ENCODE measurements at places on chromosomes 1 and 21.
A peak's percentile ranks its signal among the peaks of the same experiment; 100 is the strongest.

- DNase-seq, result no peak
Observed at GRCh38 chr1:25232866-25233784, 823 bp upstream of the SYF2 start.

- DNase-seq, result peak; percentile 92
Observed at GRCh38 chr1:109214695-109215623, 1.2 kb downstream of the SARS1 start.

DNA sequence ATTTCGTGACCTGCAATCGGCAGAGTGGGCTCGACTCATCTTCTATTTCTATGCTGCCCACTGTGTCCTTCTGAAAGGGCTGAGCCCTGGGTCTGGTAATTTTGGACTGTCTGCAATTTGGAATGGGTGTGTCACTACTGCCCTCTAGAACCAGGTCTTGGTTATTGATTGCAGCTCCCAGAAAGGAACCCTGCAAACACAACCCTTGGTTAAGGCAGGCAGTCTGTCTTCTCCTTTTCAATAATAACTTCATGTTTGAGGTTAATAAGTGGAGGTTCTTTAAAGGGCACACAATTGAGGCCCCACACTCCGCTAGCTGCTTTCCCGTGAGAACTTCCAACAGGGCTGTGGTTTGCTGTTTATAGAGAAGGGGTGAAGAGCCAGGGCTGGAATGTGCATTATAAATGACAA is 79.9 kb upstream of the LYST start:
- no peak for DNase-seq

DNA sequence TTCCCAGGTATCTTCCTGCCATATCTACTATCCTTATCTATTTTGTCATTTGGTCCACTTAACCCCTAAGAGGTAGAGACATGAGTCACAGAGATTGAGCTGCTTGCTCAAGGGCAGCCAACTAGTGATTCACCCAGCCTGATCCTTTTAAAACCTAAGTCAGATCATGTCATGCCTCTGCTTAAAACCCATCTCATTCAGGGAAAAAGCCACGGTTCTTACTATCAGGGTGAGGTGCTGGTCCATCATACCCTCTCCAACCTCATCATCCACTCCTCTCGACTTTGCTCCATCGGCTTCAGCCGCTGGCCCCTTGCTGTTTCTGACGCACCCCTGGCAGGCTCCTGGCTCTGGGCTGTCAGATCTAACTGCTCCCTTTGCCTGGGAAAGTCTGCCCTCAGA is 14.4 kb upstream of the PPP1R15B start:
- no peak for DNase-seq

- no peak for DNase-seq
Observed at GRCh38 chr1:118925651-118926050, 62.5 kb downstream of the TBX15 start.

DNA sequence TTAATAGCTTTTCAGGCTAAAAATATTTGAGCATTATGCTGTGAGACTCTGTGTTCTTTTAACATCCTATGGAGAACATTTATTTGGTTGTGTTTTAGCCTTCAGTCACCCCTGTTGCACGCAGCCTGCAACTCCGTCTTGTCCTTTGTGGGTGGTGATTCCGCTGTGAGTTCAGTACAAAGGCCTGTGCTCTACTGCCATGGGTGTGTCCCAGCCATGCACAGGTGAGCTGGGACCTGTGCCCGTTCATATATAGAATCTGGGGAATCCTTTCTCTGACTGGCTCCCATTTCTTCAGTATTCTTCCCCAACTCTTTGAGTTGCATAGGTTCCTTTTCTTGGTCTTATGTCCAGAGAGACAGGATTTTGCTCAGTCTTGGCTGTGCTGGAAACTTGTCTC is 61.4 kb downstream of the ACTL8 start:
- no peak for DNase-seq

GRCh38 chr21:34298534-34299167 is 65.2 kb upstream of the KCNE2 start:
- DNase-seq, result no peak

- no peak for DNase-seq
Observed at GRCh38 chr1:58346036-58346355, 200.5 kb downstream of the OMA1 start.

DNA sequence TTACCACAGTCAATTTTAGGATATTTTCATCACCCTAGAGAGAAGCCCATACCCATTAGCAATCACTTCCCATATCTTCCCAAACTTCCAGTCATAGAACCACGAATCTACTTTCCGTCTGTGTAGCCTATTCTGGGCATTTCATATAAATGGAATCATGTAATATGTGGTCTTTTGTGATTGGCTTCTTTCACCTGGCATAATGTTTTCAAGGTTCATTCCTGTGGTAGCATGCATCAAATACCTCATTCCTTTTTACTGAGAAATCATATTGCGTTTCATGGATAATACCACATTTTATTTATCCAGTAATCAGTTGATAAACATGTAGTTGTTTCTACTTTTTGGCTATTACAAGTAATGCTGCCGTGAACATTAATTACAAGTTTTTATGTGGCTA is 21.5 kb downstream of the DESI2 start:
- DNase-seq, result no peak

GRCh38 chr1:160874935-160875334 is 10.0 kb downstream of the ITLN1 start:
- no peak for DNase-seq

GRCh38 chr1:241229216-241229615 is 127.8 kb downstream of the RGS7 start:
- no peak for DNase-seq

GRCh38 chr1:35603941-35604340 is 30.8 kb downstream of the TFAP2E start:
- DNase-seq, result no peak

DNA sequence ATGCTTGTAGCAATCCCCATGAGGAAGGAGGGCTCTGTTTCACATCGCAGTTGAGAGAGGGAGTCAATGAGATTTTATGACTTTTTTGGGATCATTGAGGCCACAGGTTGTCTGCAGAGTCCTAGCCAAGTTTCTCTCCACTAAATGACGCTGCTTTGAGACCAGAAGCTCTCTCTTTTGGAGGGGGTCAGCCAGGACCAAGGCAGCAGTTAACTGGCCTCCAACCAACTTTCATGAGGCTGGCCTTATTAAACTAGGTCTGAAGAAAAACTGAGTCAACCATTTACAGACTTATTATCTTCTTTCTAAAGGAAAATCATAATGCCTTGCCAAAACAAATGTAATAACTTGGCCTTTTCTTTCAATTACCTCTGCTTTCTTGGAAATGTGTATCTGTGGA is 8.6 kb downstream of the WLS start:
- DNase-seq, result no peak

DNA sequence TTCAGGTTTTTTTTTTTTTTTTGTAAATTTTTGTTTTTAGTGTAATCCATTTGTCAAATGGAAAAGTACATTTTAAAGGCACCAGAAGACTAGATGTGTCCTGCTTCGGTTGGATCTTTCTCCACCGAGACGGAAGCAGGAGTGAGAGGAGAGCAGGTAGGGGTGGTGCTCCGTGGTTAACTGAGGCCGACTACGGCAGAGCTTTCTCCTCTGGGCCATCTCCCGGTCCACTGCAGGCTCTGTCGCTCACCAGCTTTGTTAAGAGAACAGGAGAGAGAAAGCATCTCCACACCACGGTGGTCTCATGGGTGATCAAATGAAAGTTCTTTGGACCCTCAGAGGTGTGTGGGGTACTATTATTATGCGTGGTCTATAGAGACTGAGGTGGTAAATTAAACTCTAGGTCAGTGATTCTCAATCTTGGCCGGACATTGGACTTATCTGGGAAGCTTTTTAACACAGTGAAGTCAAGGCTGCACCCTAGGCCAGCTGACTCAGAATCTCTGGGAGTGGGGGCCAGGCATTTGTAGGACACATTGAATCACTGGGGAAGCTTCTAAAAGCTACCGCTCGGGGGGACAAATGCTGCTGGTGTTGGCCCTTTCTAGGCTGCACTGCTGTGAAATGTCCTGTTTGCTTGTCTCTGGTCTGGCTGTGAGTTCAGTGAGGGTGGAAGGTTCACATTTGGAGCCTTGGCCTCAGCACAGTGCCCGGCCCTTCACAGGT is 25.0 kb downstream of the ABCA4 start:
- DNase-seq, result no peak

GRCh38 chr1:201650623-201650933 is 111.7 kb downstream of the NAV1 start:
- no peak for DNase-seq

- no peak for DNase-seq
Observed at GRCh38 chr1:178633056-178633455, 92.0 kb upstream of the RALGPS2 start.

- peak; percentile 5 for DNase-seq
Observed at GRCh38 chr1:197304638-197305200, 36.7 kb downstream of the CRB1 start.

GRCh38 chr1:34276606-34277005 is 99.9 kb downstream of the C1orf94 start:
- no peak for DNase-seq

- peak; percentile 44 for DNase-seq
Observed at GRCh38 chr1:168582688-168583336, 6.4 kb downstream of the XCL1 start.

DNA sequence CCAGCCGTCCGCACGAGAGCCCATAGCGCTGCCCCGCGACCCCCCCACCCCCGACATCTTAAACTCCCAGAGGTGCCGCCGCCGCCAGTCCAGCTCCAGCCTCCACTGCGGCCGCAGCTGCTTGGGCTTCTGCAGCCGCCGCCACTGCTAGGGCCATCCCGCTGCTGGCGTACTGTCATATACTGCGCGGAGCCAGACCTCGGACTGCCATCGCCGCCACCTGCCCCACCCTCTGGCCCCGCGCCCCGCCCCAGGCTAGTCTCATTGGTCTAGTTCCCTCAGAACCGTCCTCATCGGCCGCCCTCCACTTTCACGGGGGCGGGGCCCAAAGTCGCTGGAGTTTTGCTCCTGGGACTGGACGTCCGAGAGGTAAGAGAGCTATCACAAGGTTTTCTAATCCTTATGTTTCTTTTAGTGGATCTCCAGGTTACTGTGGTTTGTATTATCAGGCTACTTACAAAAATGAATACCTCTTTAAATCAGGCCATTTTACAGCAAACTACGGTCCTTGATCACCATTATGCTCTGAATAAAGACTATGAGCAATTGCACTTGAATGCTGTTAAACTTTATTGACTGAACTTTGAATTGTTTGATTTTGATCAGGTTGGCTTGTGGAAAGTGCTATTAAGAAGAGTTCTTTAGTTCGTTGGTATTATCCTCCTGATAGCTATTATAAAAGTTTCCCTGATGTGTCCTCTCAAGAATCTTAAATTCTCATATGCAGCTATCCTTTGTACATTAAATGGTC is 2.8 kb upstream of the CD1D start:
- DNase-seq, result peak; percentile 1

- DNase-seq, result no peak
Observed at GRCh38 chr1:39485046-39485803, 6.2 kb upstream of the BMP8A start.

DNA sequence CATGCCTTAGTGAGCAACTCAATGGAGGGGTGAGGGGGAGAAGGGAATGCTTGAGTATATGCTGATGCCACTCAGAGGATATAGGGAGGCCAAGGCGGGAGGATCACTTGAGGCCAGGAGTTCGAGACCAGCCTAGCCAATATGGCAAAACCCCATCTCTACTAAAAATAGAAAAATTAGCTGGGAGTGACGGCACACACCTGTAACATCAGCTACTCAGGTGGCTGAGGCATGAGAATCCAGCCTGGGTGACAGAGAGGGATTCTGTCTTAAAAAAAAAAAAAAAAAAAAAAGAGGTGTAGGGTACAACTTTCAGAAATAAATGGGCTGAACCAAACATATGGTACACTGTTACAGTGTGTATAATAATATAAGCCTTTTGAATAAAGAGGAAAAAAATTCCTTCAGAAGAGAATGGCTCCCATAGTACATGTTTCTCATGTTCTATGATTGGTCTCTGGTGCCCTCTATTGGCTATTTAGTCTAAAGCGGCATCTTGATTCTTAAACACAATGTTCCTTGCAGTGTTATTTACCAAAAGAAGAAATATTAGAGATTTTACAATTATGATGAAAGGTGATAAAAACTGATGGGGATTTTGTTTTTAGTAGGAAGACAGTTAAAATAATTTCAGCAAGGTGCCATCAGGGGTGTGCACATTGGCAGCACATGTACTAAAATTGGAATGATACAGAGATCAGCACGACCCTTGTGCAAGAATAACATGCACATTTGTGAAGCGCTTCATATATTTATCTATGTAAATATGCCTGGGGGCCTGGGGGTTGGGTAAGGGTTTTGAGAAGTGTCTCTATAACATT is 109.8 kb downstream of the PATJ start:
- peak; percentile 37 for DNase-seq

DNA sequence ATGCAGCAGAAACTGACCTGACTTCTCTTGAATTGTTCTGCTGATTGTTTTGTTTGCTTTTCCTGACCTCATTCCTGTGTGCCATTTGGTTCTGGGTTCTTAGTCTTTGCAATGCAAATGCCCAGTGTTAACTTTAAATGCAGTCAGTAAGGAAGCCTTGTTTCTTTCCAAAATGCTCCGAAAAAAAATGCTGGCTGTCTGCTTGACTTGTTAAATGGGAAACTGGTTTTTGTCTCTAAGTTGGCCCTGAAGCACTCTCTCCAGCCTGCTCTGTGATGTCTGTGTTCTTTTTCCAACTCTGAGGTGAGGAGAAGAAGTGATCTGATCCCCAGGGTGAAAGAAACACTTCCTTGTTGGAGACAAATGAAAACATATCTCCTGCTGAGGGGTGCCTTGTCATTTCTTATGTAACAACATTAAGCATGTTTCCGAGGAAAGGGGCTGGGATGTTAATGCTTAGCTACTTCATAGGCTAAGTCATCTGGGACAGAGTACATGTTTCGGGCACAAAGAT is 256.3 kb upstream of the ADGRL4 start:
- no peak for DNase-seq

DNA sequence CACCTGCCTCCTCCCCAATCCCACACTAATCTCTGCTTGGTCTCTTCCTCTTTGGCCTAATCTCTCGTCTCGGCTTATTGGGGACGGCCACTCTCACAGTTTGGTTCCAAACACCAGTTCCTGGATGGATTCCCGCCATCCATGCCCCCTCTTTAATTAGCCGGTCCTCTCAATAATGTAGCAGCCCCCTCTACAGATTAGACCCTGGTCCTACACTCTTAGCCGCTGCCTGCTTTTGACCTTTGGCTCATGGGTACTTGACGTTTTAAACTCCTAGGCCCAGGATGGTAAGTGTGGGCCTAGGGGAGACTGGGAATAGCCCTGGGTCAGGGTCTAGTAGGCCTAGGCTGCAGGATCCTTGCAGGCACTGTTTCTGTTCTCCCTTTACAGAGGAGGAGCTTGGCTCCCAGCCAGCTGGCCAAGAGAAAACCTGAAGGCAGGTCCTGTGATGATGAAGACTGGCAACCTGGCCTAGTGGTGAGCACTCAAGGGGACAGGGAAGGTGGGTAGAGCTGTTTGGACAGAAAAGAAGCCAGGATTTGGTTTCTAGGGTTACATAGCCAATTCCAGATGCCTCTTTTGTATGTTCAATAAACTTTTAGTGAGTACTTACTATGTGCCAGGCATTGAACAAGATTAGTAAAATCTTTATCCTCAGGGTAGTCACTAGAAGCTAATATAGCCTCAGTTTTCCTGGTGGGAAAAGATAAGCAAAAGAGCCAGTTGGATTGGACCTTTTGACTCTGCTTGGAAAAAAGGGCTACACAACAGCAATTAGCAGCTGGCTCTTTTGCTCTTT is 758 bp downstream of the RAD54L start:
- no peak for DNase-seq

GRCh38 chr1:51715369-51715768 is 98.5 kb downstream of the OSBPL9 start:
- DNase-seq, result no peak
